SJCRH30 (cell line): ENCODE measurements at places on chromosomes 1 and 21. TPM values are rescaled to one million over a fixed set of nuclear protein-coding genes. Genes with fewer than 3 reads are reported as not detected.

BEND5 gene
- total RNA-seq, result 5.9 and 6.0 TPM in 2 replicates

DNA sequence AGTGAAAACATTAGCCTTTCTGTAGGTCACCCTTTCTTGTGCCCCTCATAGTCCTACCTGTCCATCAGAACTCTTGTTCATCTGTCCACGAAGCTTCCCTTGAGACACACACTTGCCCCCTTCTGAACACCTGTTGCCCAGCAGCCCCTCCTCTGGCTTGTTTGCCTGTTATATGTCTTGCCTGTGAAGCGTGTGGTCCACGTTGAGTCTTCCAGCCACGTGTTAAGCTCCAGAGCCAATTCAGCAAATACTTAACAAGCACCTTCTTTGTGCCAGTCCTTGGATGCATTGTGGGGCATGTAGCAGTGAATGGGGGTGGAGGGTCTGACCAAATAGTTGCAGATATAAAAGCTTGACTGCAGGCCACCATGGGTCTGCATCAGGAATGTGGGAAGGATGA, 66.6 kb downstream of the MAN1C1 start:
- H3K4me1 ChIP-seq, result peaks cover 23% of the 10 kb centered on the region
- no peaks in the 10 kb centered on the region for H3K27me3 ChIP-seq
- H3K36me3 ChIP-seq, result peaks cover 11% of the 10 kb centered on the region; the same call in 1 of the 2 replicates
- peak overlapping the region; percentile 49; the same call in 1 of the 2 replicates for H3K27ac ChIP-seq

TMPRSS3 gene
- not detected in 2 replicates for total RNA-seq

GRCh38 chr1:173329726-173330125, 122.6 kb upstream of the TNFSF4 start:
- peaks cover 18% of the 10 kb centered on the region for H3K4me1 ChIP-seq
- H3K27me3 ChIP-seq, result no peaks in the 10 kb centered on the region
- peak overlapping the region; percentile 64 for H3K27ac ChIP-seq
- no peak overlapping the region for H3K4me3 ChIP-seq
- DNase-seq, result no peak
- H3K36me3 ChIP-seq, result no peaks in the 10 kb centered on the region

TOR3A gene
- 14.6 and 15.4 TPM in 2 replicates for total RNA-seq

- H3K27ac ChIP-seq, result no peak overlapping the region
- no peak for DNase-seq
- no peaks in the 10 kb centered on the region for H3K4me1 ChIP-seq
- H3K36me3 ChIP-seq, result no peaks in the 10 kb centered on the region
- no peaks in the 10 kb centered on the region for H3K27me3 ChIP-seq
- no peak overlapping the region for H3K4me3 ChIP-seq
Measured at GRCh38 chr1:57019236-57019839, 53.5 kb upstream of the C8B start.

DNA sequence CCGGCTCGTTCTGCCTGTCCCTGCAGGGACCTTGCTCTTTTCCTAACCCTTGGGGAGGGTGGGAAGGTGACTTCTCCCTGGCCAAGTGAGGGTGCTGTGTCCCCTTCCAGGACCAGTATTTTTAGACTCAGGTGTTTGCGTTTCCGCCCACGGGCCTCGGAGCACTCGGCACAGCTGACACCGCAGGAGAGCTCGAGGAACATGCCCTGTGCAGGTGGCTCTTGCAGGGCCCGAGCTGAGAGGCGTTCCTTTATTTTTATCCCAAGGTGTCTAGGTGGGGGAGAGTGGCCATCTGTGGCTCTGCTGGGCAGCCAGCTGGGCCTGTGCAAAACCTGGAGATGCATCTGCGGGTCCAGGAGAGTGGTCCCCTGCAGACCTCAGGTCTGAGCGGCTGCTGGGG, 16.0 kb downstream of the PLCH2 start:
- no peak overlapping the region for H3K27ac ChIP-seq
- DNase-seq, result no peak
- no peaks in the 10 kb centered on the region for H3K36me3 ChIP-seq
- H3K4me1 ChIP-seq, result peaks cover 5% of the 10 kb centered on the region; the same call in 1 of the 2 replicates
